ENCODE measurements at places on chromosomes 1 and 21.

DNA sequence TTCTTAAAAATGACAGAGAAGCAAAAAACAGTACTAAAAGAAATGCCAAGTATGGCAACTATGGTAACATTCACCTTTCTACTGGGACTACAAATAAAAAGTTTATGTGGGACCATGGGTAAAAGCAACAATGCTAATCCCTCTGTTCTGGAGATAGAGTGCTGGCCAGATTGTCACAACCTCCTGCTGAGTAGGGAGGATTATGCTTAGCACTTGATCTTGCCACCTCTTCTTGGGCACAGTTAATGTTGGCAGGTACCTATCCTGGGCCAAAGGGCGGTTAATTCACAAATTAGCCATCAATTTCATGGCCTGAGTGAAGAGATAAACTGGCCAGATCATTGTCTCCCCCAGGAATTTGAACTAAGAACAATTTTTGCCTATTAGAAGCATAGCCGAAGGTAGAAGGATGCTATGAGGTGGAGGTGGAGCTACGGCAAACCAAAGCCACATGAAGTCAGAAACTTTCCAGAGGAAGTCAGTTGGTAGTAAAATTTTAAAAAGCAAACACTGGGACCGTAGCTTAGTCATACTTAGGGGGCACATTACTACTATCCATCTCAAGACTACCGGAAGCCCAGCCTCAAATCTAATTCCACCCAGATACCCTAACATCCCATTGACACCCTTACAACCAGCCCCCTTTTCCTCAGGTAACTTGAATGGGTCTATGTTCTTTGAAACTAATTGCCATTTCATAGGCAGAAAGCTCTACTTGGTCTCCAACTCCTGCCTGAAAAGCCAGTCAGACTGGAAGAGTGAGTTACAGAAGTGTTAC, 2.7 kb downstream of the SCYL3 start:
- DNase-seq: no peak

DNA sequence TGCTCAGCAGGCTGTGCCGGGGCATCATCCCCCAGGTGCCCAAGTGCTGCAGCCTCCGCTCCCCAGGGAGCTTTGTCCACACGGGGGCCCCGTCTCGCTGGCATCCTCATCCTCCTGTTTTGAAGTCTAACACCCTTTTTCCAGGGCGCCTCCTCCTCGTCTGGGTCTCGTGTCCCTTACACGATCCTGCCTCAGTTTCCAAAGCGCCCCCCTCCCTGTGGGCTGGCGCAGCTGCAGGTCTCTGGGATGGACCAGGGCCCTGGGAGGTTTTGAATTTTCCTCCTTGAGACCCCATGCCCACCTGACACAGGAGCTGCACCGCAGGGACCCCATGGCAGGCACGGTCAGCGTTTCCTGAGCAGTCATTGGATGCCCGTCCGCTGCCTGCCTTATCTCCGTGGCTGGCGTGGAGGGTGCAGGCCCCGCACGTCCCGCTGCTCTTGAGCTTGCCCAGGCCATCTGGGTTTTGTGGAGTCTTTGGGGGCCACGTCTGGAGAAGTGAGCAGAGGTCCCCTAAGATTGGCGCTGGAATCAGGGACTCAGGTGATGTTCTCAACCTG, 37.4 kb upstream of the DIP2A start:
- DNase-seq: no peak

GRCh38 chr1:44406737-44407429, 1.8 kb downstream of the RNF220 start:
- DNase-seq: no peak

DNA sequence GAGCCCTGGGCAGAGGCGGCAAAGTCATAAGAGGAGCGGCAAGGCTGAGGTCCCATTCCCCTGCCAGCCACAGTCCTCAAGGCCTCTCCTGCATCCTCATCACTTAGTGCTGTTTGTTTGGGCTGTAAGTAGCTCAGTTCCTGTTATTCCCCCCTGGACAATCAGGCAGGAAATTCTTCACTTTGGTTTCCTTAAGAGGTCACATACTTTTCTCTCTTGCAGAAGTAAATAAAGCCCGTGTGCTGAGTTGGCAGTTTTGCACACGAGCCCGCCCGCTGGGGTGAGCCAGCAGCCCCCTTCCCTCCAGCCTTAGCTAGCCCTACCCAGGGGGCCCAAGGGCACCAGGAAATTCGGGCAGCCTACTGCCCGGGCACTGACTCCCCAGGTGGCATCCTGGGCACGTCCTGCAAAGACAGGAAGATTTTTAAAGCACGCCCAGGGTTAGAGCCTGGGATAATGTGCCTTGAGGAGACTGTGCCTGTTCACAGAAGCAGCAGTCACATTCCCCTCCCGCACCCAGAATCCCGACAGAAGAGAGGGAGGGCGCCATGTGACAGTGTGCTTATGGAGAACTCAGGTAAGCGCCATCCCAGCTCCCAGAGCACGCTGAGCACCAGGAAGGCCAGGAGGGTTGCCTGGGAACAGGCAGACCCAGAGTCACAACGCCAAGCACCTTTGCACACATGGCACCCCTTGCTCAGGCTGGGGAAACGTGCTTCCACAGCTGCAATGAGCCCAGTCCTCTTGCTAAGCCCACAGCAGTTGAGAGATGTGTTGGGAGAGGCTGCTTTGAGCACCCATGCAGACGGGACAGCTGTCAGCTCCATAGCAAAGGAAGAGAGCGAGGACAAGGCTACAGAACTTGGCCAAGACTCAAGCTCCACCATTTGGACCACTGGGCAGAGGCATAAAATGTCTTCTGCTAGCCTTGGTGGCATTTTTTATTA, 144.5 kb upstream of the TMEM51 start:
- DNase-seq: no peak

DNA sequence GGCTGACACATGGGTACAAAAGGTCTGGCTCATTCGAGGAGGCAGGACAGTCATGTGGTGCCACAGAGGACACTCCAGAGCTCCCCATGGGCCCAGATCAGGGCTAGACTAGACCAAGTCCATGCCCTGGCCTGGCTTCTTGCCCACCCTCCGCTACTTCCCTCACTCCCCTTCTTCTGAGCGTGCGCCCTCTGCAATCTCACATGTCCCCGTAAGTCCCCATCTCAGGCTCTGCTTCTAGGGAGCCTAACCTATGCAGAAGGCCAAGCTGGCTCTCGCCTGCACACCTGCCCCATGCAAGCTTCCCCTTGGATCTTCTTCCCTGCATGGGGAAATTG, 553.6 kb downstream of the PTPRU start:
- no peak for DNase-seq

DNA sequence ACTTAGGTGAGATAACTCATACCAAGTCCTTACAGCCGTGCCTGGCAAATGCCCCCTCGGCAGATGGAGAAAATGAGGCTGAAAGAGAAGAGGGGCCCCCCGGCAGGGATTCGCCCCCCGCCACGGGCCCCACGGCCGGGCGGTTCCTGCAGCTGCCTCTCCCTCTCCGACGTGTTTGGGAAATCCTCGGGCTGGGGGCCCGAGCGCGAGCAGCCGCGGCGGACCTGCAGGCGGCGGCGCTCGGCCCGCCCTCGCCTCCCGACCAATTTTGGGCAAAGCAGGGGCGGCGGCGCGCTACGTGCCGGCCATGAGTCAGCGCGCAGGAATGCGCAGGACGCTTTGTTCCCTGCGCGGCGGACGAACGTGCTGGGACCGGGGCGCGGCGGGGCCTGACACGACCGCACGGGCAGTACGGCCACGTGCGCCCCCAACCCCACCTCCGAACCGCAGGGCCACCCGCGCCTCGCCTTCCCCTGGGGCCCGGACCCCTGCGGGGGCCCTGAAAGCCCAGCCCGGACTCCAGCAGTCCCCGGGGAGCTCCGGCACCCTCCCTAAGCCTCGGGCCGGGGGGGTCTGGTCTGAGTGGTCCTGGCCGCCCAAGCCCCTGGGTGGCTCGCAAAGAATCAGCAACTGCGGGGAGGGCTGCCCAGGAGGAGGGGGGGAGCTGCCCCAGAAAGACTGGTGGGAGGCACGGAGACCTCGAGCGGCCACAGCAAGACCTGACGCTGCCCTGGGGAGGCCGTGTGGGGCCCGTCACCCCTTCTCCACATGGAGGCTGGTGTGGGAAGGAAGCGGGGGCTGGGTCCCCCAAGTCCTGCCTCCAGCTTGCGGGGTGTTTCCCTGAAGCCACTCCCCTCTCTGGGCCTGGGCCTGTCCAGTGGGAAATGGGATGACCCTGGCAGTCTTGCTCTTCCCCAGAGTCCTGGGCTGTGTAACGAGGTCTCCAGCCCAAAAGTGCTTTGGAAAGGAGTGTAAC, 11.9 kb upstream of the EDN2 start:
- DNase-seq: no peak

- DNase-seq: no peak
Observed at GRCh38 chr1:147785794-147786506, 25.5 kb upstream of the GJA5 start.

DNA sequence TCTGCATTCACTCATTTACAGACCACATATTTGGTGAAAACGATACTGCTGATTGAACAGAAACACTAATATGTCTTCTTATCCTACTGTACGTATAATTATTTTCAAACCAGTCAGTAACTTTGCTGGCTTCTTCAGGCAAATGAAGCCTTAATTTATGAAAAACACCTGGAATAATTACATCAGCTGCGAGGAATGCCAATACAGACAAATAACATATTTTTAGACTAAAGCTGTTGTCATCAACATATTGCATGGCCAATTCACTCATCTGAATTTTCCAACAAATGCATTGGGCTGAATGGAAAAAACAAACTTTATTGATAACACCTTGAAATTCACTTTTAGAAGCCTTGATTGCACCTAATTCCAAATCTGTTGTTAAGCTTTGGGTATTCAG, 165.9 kb downstream of the HLX start:
- no peak for DNase-seq

- DNase-seq: no peak
Observed at GRCh38 chr1:90114521-90115141, 119.7 kb downstream of the ZNF326 start.

GRCh38 chr1:44811234-44811633, 2.9 kb downstream of the BTBD19 start:
- DNase-seq: no peak

DNA sequence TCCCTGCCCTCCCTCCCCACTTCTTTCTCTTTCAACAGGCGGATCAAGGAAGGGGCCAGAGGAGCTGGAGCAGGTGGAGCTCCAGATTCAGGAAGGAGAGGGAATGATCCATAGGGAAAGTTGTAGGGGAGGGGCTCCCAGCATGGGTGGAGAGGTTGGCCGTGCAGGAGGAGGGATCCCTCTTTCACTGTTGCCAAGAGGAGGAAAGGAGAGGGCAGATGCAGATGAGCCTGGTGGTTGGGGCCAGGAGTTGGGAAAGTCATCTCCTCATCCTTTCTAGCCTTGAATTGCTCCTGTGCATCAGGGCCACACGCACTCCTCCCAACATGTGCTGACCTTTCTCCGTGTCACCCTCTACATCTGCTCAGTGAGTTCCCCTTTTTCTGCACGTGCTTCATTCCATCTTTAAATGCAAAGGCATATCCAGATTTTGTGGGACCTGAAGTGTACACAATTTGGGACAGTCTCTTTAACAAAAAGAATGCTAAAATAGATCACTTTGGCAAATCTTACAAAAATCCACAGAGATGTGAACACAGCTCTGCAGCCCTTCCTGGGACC, 32.4 kb downstream of the ZBTB18 start:
- no peak for DNase-seq

- DNase-seq: no peak
Observed at GRCh38 chr1:55986003-55986402, 593.4 kb downstream of the PLPP3 start.

- no peak for DNase-seq
Observed at GRCh38 chr1:106717591-106717990, 338.9 kb upstream of the PRMT6 start.

- no peak for DNase-seq
Observed at GRCh38 chr1:206716870-206717673, 32.4 kb downstream of the MAPKAPK2 start.

GRCh38 chr1:14875524-14876509, 277.3 kb downstream of the KAZN start:
- DNase-seq: no peak

- DNase-seq: no peak
Observed at GRCh38 chr1:211371406-211372105, 44.9 kb downstream of the TRAF5 start.

DNA sequence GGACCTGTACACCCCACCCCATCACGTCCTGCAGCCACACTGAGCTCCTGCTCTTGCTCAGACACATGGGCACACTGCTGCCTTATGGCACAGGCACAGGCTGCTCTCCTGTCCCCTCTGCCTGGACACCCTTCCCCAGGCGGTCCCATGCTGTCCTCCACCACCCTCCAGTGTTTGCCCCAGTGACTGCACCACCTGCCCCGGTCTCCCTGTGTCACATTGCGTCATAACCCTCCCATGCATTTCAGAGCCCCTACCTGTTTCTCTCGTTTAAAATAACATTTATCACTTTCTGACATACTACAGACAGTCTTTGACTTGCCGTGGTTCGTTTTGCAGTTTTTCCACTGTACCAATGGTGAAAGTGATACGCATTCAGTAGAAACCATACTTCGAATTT, 159.2 kb downstream of the CAMTA1 start:
- no peak for DNase-seq

- DNase-seq: no peak
Observed at GRCh38 chr1:183646776-183647175, 6.3 kb downstream of the APOBEC4 start.

- no peak for DNase-seq
Observed at GRCh38 chr1:43414634-43415223, 25.0 kb downstream of the SZT2 start.

DNA sequence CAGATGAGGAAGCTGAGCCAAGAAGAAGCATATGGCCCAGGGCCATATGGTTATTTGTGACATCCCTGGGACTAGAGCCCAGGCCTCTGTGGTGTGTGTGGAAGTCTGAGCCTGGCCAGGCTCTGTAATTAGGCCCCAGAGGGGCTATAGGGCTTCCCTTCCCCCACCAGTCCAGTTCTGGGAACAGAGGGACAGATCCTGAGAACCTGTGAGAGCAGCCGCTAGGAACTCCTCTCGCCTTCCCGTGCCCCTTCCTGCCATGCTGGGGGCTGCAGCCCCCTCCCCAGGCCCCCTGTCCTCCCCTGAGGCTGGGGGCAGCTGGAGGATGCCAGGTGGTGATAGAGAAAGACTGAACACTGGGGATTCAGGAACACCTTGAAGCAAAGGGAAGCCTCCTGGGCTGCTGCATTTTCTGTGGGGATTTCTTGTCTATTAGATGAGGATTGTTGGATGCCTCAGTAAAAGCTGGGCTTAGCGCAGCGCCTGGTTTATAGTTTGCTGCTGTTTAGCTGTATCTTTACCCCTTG, 33.3 kb downstream of the COQ8A start:
- DNase-seq: no peak

- DNase-seq: no peak
Observed at GRCh38 chr21:34031835-34032370, 41.5 kb upstream of the MRPS6 start.

DNA sequence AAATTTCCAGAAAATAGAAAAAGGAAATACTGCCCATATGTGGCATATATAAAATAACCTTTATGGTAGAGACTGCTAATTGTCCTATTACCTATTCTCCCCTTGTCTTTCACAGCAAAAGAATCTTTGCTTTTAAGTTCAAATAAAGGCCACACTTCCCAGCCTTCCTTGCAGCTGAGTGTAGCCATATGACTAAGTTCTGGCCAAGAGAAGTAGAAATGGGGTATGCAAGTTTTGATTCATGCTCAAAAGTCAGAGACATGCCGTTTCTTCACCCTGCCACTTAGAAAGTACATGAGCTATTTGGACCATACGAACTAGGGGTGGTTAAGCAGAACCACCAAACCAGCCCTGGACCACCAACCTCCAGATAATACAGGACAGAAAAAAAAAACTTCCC, 18.3 kb upstream of the S100A2 start:
- no peak for DNase-seq

All from esophagus squamous epithelium (tissue), 5 donors.